ENCODE measurements at places on chromosomes 13 and 19.

GRCh38 chr13:110475550-110476219 is 85.8 kb downstream of the RAB20 start:
- DNase-seq, result no peak

GRCh38 chr19:38030686-38031422 is 123.8 kb downstream of the SIPA1L3 start:
- DNase-seq, result no peak

DNA sequence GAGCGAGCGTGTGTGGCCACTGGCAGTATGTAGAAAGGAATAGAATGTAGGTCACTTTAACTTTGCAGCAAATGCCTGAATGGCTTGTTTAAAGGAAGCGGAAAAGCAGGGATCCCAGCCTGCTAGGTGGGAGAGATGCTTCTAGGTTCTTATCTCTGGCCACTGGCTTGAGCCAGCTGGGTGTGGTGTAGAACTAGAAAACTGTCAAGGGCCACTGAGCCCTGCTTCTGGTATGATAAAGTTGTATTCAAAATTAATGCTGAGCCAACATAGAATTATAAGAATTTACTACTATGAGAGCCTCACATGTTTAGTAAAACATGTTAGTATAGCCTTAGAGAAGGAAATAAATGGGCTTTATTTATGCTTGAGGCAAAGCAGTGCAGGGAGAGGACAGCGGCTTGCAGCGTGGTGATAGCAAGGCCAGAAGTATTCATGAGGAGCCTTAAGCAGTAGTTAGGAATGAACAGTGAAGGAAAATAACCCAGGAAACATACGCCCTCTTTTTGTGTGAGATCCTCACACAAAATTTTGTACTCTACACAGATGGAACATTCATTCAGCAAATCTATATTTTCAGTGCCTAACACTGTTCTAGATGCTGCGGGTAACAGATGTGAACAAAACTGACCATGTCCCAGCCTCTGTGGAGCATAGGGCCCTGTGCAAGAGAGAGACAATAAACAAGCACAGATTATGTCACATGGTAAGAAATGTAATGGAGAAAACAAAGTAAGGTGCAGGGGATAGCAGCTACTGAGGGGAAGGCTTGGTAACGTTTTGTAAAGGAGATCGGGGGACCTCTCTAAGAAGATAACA is 863.2 kb downstream of the DIAPH3 start:
- DNase-seq, result peak; percentile 23

- no peak for DNase-seq
Observed at GRCh38 chr13:75869981-75870380, 233.9 kb downstream of the LMO7 start.

GRCh38 chr19:49148784-49149651 is 6.2 kb downstream of the HRC start:
- DNase-seq, result peak; percentile 97

GRCh38 chr13:95547531-95548167 is 4.9 kb upstream of the CLDN10 start:
- no peak for DNase-seq

DNA sequence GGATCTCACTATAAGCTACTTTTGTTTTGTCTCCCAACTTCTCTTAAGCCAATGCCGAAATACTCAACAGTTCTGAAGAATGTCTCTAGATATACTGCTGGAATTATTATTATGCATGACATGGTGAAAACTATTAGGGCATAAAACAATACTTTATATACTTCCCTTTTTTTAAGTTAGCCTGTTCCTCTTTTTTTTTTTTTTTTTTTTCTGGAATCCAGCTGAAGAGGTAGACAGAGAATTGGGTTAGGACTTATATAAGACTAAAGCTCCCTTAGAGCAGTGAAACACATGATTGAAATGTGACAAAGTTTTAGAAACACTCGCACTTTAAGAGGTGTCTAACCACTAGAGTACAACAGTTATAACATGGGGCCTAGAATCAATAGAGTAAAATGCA is 850.9 kb upstream of the PCDH9 start:
- DNase-seq, result no peak

- DNase-seq, result no peak
Observed at GRCh38 chr19:287381-287871, 3.8 kb downstream of the PLPP2 start.

DNA sequence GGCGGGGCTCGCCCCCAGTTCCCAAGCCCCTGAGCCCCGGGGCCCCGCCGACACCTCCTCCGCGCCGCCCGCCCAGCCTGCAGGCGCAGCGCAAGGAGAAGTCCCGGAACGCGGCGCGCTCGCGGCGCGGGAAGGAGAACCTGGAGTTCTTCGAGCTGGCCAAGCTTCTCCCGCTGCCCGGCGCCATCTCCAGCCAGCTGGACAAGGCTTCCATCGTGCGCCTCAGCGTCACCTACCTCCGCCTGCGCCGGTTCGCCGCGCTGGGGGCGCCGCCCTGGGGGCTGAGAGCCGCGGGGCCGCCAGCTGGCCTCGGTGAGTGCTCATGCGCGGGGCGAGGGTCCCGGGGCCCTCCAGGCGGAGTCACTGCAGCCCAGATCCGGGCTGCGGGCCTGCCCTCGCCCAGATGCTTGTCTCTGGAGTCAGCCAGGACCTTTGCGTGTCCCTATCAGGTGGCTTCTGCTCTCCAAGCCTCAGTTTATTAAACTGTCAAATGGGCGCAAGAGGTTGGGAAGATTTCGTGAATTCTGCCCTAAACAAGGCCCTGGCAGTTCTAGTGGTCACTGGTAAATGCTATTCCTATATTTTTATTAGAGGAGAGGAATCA is 2.0 kb downstream of the NPAS1 start:
- DNase-seq, result no peak

- DNase-seq, result no peak
Observed at GRCh38 chr13:104571893-104572229, 1505.6 kb upstream of the SLC10A2 start.

GRCh38 chr13:30877335-30877734 is 28.7 kb upstream of the MEDAG start:
- DNase-seq, result no peak

DNA sequence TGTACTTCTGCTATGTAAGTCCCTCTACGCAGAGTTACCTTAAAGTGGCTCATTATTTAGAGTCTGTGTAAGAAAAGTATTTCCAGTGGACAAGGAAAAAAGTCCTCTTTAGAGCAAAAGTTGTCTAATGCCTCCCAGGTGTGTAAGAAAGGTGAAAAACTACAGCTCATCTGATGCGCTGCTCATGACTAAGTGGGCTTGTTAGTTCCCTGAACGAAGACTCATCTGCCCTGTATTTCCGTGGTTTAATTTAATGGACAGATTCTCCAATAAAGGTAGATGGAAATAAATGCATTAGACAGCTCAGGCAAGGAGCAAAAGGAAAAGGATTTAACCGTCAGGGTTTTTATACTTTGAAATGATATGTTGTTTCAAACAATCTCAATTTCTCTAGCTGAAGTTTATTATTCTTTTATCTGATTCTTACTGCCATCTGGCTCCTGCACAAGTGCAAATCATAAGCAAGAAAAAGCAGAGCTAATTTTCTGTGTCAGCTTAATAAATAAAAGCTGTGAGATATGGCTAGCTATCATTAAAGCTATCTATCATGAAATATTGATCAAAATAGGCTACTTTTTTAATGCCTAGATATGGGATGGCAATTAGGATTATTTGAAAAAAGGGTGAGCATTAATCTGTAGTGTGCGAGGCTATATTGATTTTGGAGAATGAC is 73.7 kb upstream of the PCDH9 start:
- DNase-seq, result no peak

DNA sequence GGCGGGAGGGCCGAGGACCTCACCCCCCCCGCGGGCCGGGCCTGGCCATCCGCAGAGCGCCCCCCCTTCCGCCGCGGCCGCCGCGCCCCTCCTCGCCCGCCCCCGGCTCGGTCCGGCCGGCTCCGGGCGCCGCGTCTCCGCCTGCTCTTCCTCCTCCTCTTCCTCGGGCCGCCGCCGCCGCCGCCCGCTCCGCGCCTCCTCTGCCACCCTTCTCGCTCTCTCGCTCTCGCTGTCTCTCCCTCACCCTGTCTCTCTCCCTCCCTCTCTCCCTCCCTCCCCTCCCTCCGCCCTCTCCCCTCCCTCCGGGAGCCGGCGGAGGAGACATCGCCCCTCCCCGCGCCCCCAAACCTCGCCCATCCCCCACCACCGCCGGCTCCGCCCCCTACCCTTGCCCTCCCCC is at the start of gene SHANK1:
Gene SHANK1, minus strand, starts transcription at position 237 of the 400 bp plus-strand sequence. CDS start 2,883 bp downstream, outside the sequence.
- DNase-seq, result no peak

DNA sequence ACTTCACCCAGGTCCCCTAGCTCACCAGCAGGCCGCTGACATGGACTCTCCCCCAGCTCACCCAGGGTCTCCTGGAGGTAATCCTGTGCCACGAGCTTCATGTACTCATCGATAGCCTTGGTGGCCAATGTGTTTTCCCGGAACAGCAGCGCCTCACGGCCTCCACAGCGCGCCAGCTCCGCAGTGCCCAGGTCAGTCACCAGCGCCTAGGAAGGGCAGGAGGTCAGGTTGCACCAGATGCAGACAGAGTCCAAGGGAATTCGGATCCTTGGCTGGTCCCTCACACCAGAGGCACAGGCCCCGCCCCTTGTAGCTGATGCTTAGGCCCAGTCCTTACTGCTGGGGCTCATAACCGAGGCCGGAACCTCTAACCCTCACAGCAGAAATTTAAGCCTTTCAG is 6.7 kb upstream of the WIZ start:
- no peak for DNase-seq

GRCh38 chr13:30654430-30654829 is 36.7 kb downstream of the USPL1 start:
- DNase-seq, result no peak

- DNase-seq, result no peak
Observed at GRCh38 chr19:39645800-39646411, 9.8 kb upstream of the LGALS16 start.

DNA sequence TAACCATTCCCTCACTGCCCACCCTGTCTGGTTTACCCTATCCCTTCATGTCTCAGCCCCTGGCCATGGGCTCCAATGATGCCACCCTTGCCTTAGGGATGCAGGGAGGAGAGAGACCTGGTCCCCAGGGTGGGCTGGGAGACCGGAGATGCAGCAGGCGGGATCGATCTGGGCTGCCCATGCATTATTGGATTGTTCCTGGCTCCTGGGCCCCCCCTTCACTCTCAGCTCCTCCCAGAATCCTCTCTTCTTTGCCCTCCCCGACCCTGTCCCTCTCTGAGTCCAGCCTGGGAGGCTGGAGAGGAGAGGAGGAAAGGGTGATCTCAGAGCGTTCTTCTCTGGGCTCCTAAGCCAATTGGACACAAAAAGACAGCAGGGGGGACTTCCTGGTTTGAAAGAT is 5.8 kb downstream of the KASH5 start:
- no peak for DNase-seq

DNA sequence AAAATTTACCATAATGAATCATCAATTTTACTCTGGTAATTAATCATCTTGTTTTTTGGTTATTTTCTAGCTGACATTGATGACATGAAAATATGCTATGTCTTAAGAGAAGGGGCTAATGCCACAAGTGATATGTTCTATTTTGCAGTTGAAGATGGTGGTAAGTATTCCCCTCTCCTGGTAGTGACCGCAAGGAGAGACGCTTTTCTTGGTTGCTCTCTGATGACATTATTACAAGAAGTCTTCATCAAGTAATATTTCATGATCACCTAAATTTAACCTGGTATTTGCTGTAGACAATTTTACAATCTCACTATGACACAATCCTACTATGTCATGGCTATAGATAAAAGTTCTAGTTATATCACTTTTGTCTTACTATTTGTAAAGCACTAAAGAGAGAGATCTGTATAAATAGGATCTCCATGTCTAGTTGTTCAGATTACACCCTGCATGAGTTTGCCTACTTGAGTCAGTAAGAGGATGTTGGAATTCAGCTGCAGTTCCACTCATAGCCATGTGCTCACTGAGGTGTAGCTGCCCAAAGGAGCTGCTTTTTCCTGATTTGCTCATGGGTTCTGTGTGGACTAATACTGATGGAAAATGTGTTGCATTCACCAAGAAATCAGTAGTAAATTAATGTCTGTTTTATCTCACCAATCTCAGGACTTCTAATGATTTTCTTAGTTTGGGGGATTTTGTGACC is 10.9 kb downstream of the FREM2 start:
- no peak for DNase-seq

GRCh38 chr13:26882731-26883130 is 122.1 kb upstream of the GPR12 start:
- DNase-seq, result no peak

GRCh38 chr13:67574320-67575233 is 344.4 kb upstream of the PCDH9 start:
- DNase-seq, result no peak

DNA sequence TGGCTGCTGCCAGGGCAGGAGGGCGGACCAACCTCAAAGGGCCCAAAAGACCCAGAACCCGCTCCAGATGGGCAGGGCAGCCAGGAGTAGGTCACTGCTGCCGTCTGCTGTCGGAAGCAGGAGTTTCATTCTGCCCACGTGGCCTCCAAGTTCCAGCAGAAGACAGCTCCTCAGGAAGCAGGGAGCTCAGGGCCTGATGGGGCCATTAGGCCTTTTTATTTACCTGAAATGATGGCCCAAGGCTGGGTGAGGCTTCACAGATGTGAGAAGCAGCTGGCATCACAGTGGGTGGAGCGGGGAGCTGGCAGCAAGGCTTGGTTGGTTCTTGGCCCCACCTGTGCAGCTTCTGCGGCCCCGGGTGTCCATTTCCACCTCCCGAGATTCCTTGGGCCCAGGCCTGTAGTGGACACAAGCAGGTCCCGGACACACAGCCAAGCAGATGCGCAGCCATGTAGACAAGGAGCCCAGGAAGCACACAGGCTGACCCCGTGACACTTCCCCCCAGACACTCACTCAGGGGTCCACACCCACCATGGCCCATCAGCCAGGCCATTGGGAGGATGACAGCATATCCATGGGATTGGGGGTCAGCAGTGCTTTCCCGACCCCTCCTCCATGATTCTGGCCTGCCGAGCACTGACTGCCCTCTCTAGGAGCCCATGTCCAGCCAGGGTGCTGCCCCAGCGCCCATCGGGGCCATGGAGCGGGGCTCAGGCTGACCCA is 26.4 kb downstream of the C13orf46 start:
- DNase-seq, result no peak

DNA sequence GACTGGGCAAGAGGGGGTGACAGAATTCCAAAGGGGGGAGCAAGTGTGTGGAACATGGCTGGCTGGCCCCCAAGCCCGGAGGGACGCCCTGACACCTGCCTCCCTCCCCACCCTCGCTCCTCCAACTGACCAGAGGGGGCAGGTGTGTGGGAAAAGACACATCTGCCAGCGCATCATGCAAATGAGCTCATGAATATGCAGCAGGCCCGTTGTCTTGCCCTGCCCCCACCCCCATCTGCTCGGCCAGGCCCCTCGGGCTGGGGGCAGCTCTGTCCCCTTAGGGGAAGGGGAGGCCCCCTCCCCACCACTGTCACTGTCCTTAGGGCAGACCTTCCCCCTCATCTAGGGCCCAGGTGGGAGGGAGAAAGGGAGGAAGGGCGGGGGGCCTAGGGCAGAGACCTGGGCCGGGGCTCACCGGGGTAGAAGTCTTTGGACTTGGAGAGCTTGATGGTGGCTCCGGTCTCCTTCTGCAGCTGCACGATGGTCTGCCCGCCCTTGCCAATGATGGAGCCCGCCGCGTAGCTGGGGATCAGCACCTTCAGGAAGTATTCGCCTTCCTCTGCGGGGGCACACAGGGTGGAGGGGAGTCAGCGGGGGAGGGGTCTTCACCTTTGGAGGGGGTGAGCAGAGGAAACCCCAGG is 12.9 kb downstream of the NOVA2 start:
- no peak for DNase-seq

GRCh38 chr19:45508861-45509691 is 1.8 kb downstream of the VASP start:
- DNase-seq, result no peak

Measured in hematopoietic multipotent progenitor cell treated with erythropoietin and hydrocortisone succinate and interleukin-3 and kit ligand, for 15 days (in vitro differentiated cells).